SW480 (cell line): ENCODE measurements at places on chromosomes 11 and 22.

DNA sequence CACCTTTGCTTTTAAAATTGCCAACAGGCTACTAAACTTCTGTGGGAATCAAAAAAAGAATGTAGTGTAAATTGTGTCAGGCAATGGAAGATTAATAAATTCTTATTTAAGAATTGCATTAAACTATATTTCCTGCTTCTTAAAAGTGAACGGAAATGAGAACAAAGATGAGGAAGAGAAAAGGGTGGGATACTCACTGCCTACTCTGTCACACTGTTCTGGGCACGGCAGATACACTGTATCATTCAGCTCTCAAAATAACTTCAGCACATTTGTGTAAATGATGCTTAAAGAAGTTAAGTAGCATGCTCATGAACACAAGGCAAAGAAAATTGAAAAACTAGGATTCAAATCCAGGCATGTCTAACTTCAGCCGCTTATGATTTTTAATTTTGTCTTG, 218.7 kb downstream of the DCDC1 start:
- DNase-seq, result no peak

DNA sequence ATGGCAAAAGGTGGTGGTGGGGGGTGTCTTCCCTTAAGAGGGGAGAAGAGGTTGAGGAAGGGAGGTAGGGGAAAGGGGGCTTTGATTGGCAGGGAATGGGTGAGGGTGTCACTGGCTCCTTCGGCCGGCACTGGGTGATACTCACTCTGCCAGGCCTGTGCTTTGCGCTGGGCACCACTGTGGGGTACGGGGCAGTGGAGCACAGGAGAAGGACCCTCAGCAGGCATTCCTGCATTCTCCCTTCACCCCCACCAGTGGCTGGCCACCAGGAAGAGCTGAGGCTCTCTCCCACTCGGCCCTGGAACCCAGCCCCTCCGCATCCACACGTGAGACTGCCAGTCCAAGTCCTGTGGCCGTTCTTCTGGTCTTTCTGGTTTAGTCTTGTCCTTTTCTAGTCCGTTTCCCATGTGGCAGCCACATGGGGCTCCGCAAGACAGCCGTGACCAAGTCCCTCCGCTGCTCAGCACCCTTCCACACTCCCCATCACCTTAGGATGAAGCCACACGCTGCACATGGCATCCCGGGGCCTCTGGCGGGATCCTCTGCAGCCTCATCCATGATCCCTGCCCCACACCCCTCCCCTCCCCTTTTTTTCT, 8.0 kb downstream of the CAPN5 start:
- DNase-seq, result no peak

DNA sequence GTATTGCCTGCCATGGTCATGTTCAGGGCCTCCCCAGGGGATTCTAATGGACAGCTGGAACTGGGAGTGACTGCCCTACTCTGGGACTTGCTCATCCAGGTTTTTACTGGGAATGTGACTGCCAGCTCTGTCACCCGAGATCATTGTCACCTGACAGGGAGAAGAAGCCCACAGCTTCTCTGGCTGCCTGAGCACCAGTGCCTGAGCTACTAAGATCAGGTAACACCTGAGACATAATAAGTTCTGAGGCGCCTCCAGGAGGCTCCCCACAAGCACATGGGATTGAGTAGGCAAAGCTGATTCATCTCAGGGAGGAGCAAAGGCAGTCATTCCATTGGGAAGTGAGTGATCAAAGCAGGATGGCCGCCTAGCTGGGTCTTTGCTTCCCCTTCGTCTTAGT, 84.2 kb upstream of the GALNT18 start:
- DNase-seq, result peak; percentile 43

DNA sequence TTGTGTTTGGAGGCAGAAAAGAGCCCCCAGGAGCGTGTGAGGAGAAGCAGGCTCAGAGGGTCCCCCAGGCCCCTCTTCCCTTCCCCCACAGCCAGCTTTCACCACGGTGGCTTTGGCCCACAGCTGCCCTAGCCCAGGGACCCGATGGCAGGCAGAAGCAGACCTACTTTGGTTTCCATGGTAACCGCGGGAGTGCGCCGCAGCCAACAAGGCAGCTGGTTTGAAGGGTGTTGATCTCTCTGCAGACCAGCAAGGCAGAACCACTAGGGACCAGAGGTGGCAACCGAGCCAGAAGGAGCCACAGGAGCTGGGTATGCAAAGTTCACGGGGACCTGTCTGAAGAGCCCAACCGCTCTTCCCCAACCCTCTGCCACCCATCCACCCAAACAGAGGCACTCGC, 69.4 kb downstream of the BUD13 start:
- DNase-seq, result no peak

DNA sequence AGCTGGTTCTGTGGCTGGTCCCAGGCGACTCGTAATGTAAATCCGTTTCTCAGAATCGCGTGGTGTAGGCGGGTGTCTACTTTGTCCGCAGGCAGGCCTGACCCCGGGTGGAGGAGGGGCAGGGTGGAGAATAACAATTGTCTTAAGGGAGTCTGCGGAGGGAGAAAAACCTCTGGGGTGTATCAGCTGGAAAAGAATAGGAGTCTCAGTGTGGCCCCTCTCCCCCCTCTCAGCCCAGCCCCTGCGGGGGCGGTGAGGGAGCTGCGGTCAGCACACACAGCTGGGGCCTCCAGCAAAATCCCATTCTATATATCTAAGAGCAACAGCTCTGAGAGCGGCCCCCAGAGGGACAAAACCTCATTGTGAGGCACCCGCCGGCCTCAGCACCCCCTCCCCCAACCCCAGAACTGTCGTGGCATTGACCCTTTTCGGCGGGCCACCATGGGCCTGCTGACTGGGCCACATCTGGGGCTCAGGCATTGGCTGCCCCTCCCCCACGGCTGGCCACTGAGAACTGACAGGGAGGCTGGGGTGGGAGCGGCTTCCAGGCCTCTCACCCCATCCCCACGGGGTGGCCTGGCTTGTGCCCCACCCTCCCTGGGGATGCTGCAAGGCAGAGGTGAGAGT, 2.7 kb upstream of the MYRF start:
- DNase-seq, result no peak

- DNase-seq, result no peak
These were observed 19.3 kb upstream of the SHISAL1 start for GRCh38 chr22:44331881-44332714.

- no peak for DNase-seq
These were observed 198.7 kb upstream of the LUZP2 start for GRCh38 chr11:24298146-24298545.

DNA sequence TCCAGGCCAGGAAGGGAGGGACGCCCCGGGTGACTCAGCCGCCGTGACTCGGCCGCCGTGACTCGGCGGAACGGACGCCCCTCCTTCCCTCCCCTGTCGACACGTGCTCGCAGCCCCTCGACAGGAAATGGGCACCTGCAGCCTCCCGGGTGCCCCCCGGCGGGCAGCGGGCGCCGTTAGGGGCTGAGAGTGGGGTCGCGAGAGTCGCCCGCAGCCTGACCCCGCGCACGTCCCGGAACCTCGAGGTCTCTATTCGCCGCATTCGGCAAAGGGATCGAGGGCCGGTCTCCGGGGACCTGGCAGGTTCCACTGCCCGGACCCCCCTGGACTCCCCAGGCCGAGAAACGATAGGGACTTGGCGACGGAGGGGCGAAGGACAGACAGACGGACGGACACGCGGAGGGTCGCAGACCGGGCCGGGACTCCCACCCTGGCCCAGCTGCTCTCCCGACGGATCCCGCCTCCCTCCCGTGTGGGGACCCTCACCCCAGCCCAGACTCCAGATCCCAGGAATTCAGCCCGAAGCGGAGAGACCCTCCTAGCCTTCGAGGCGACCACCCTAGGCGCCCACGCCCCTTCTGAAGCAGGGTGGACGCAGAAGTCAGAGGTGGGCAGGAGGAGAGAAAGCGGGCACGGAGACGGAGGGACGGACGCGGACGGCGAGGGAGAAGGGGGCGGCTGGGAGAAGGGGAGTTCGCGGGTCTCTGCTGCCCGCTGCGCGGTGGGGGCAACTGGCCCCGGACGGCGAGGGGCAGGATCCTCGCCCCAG, 648 bp downstream of the FOSL1 start:
- peak; percentile 83 for DNase-seq

- DNase-seq, result no peak
These were observed 53.8 kb downstream of the CASP12 start for GRCh38 chr11:104844451-104844850.

DNA sequence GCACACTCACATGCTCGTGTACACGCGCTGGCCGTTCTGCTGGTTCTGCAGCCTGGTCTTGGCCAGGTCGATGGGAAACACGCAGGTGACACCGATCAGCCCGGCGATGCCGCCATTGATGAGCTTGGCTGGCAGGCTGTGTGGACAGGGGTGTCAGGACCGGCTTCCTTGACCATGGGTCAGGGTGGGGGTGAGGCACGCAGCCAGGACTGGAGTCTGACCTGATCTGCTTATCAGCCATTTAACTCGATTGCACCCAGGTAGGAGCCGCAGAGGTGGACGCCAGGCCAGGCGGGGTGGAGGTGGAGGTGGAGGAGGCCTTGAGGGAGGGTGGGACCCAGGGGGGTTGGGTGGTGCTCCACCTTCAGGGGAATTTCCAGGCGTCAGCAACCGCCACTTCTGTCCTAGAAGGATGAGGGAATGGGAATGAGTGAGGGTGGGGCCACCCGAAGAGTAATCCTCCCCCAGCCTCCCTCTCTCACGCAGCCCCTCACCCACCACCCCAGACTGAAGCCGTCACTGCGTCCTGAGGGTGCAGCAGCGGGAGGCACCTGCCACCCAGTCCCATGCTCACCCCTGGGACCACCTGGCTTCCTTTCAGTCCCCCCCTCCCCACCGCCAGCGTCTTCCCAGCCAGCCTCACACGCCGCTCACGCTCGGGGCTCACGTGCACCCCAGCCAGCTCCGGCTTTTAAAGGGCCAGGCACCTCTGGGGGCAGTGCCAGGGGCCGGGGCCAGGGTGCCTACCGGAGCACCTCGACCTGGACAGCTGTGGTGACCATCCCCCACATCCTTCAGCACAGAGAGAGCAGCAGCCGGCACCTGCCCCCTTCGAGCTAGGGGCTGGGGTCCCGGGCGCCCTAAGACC, 3.1 kb downstream of the SLC25A22 start:
- DNase-seq, result no peak

DNA sequence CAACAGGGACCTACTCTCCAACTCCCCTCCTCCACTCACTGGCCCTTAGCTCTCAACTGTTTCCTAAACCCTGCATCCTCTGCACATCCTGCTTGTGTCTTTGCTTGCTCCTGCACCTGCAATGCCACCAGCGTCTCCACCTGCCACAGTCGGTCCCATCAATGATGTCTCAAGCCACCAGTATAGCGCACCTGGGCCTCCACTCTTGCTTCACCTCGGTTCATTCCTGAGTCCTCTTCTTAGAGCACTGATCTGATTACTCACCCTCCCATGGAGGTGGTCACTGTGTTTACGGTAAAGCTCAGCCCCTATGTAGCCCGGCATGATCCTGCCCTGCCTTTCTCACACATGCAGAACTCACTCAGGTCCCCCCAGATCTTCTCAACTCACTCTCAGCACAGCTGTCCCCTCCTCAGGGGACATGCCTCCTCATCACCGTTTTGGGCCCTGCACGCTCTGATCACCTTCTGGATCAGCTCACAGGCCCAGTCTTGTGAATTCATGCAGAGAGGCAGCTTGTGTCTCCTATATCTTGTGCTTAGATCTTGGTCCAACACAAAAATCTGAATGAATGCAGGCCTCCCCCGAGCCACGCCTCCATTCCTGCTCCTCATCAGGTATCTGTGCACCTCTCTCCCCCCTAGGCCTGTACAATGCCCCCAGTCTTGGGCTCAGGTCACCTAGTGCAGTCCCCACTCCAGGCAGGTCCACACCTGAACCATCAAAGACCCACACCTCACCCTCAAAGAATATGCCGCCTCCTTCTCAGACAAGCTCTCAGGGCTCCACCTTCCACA, 31.4 kb downstream of the TRIM29 start:
- no peak for DNase-seq

DNA sequence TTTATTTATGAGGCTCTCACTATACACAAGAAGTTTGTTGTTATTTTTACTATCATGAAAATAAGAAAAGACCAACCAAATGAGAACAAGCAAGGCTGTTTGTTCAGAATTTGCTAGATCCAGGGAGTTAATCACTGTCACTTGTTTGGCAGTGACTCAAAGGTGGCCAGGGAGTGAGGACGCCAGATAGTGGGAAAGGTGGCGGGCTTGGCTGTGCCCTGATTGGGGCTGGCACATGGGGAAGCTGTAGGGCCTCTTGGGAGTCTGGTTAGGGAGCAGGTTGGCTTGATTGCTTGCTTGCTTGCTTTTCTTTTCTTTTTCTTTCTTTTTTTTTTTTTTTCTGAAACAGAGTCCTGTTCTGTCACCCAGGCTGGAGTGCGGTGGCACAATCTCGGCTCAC, 53.1 kb upstream of the SLC22A12 start:
- no peak for DNase-seq

DNA sequence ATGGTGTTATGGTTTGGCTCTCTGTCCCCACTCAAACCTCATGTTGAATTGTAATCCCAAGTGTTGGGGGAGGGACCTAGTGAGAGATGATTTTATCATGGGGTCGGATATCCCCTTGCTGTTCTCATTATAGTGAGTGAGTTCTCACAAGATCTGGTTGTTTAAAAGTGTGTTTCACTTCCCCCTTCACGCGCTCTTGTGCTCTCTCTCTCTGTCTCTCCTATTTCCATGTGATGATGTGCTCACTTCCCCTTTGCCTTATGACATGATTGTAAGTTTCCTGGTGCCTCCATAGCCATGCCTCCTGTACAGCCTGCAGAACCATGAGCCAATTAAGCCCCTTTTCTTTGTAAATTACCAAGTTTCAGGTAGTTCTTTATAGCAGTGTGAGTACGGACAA, 765.1 kb downstream of the KCNA4 start:
- no peak for DNase-seq

GRCh38 chr11:47565340-47566148, at the start of gene PTPMT1:
PTPMT1 (plus strand) TSS chr11:47565599; CDS start chr11:47565623, 24 bp downstream.
- peak; percentile 73 for DNase-seq

GRCh38 chr22:49632199-49633009, 195.3 kb downstream of the BRD1 start:
- peak; percentile 50 for DNase-seq

DNA sequence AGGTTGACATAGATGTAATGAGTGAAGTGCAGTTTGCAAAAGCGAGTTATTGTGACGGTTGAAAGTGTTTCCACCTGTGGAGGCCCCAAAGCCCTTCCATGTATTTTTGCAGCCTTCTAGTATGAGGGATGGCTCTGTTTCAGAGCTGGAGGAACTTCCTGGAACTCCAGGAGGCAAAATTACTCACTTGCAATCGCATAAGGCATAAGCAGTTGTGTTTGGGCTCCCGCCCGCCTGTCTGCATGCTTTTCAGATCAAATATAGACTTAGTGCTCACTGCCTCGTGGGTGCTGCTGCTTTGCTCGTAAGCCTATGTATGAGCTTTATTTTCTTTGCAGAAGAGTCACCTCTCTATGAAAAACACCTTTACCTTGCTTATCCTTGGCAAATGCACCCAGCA, 146.8 kb upstream of the LARGE1 start:
- no peak for DNase-seq
